ENCODE measurements at places on chromosomes 5 and 9.

DNA sequence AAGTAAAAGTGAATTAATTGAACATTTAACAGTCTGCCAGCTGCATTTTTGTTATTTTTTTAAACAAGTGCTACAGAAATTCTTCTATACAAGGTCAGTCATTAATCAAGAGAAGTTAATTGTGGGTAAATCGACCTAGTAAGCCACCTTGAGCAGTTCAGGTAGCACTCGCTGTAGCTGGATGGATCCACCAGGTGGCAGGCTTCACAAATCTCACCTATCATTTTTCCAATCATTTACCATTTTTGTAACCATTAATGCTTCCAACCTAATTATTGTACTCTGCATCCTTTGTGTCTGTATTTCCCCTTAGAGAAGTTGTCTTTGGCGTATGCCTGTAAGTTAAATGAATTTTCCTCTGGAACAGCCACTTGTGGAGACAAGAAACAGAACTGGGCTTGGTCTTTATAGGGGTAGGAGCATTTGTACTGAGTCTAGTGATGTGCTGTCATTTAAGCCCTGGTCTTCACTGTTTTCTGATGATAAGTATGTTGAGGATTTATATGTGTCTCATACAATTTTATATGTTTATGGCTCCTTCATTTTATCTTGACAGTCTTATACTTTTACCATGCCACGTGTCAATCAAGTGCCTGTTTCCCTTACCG is 39.5 kb downstream of the CD180 start:
- no peak for DNase-seq

- DNase-seq, result no peak
Observed at GRCh38 chr5:156934450-156935211, 28.4 kb downstream of the TIMD4 start.

DNA sequence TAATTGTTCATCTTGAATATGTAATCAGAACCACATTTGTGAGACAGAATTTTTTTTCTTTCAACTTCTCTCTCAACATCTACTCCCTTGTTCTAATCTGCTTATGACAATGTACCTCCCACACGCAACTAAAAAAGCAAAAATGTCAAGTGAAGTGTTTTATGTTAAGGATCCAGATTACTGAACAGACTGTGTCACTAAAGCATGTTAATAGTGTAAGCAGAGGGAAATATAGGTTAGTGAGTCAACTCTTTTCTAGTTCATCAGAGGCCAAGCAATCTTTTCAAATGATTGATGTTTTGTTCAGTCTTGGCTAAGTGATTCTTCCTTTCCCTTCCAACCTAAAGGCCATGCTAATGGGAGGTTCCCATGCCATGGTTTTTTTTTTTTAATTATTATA is 34.7 kb upstream of the IDNK start:
- no peak for DNase-seq

DNA sequence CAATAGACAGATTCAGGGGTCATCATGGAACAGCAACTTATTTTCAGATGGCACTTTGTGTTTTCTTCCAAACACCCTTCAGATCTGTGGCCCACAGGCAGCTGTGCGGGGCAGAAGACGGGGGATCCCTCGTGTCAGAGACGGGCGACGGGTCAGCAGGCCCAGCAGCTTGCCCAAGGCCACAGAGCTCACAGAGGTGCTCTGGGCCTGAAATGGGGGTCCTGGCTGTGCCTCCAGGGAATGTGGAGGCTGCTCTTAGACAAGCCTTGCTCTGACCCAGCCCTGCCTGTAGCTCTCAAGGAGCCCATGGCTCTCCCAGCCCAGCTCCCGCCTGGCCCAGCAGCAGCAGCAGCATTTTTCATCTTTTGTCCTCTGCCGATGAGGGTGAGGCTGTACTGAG is 40.9 kb upstream of the SARDH start:
- DNase-seq, result no peak

- DNase-seq, result no peak
Observed at GRCh38 chr9:133106511-133107244, 14.4 kb downstream of the RALGDS start.

GRCh38 chr5:71864730-71865601 is 145.9 kb downstream of the CARTPT start:
- no peak for DNase-seq

- DNase-seq, result no peak
Observed at GRCh38 chr5:166768536-166768935, 1522.9 kb upstream of the WWC1 start.

- no peak for DNase-seq
Observed at GRCh38 chr5:156219483-156220005, 107.4 kb upstream of the SGCD start.

GRCh38 chr5:124935065-124935464 is 188.6 kb upstream of the ZNF608 start:
- no peak for DNase-seq

DNA sequence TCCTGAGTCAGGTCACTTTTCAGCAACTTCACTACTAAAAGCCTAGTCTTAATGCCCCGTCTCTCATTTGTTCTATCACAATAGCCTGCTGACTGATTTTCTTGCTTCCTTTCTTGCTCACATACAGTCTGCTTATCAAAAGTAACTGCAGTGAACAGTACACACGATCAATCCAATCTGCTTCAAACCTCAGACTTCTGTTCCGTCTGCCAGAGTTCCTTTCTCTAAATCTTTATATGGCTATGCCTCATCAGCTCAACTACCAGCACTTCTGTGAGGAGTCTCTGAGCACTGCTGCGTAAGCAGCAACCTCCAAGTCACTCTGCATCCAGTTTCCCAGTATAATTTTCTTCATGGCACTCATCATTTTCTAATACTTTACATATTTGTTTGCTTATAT is 34.8 kb upstream of the PUM3 start:
- DNase-seq, result no peak

DNA sequence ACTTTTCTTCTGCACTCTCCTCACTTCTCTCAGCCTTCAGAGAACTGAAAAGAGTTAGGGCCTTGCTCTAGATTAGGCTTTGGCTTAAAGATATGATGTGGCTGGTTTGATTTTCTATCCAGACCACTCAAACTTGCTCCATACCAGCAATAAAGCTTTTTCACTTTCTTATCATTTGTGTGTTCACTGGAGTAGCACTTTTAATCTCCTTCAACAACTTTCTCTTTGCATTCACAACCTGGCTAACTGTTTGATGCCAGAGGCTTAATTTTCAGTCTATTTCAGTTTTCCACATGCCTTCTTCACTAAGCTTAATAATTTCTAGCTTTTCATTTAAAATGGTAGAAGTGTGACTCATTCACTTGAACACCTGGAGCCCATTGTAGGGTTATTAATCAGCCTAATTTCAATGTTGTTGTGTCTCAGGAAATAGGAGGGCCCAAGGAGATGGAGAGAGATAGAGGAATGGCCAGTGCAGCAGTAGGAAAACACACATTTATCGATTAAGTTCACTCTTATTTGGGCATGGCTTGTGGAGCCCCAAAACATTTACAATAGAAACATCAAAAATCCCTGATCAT is 5.9 kb downstream of the ATPSCKMT start:
- DNase-seq, result no peak

- DNase-seq, result no peak
Observed at GRCh38 chr5:558326-558725, 34.1 kb upstream of the SLC9A3 start.

GRCh38 chr5:164555809-164556208 is 1050.4 kb downstream of the MAT2B start:
- no peak for DNase-seq

DNA sequence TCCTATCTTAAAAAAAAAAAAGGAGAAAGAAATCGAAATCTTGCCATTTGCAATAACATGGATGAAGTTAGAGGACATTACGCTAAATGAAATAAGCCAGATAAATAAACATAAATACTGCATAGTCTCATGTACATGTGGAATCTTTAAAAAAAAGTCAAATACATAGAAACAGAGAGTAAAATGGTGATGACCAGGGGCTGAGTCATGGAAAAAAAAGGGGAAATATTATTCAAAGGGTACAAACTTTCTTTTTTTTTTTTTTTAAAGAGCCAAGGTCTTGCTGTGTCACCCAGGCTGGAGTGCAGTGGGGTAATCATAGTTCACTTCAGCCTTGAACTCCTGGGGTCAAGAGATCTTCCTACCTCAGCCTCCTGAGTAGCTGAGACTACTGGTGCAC is 310.1 kb downstream of the ZNF608 start:
- DNase-seq, result no peak

- DNase-seq, result no peak
Observed at GRCh38 chr9:90504486-90504885, 138.1 kb downstream of the DIRAS2 start.
